CD4-positive, CD25-positive, alpha-beta regulatory T cell (primary cell): ENCODE measurements at places on chromosomes 1 and 21. TPM values are rescaled to one million over a fixed set of nuclear protein-coding genes. Genes with fewer than 3 reads are reported as not detected.

The CDCA8 gene
- 1.3 TPM for total RNA-seq

The SMCP gene
- total RNA-seq = not detected

The SLC25A34 gene
- 1.8 TPM for total RNA-seq

The RCAN3 gene
- 172 TPM for total RNA-seq

The HSD3B2 gene
- not detected for total RNA-seq

The NBPF4 gene
- total RNA-seq = not detected

The GNG5 gene
- total RNA-seq = 33.0 TPM

The KCNK2 gene
- total RNA-seq = not detected

The EPHA8 gene
- total RNA-seq = not detected

The OR2L5 gene
- total RNA-seq = not detected

The SYPL2 gene
- total RNA-seq = not detected

The STRIP1 gene
- total RNA-seq = 83.3 TPM

The INSRR gene
- 0.07 TPM for total RNA-seq

The FCRL5 gene
- total RNA-seq = 0.22 TPM

The PAQR6 gene
- 3.7 TPM for total RNA-seq

The TEDDM1 gene
- not detected for total RNA-seq

The ANGPTL7 gene
- total RNA-seq = not detected

The EDARADD gene
- total RNA-seq = 5.0 TPM

The SIK1 gene
- 243 TPM for total RNA-seq
